EL (cell line): ENCODE measurements at places on chromosomes 1 and 21.
A peak's percentile ranks its signal among the peaks of the same experiment; 100 is the strongest.

DNA sequence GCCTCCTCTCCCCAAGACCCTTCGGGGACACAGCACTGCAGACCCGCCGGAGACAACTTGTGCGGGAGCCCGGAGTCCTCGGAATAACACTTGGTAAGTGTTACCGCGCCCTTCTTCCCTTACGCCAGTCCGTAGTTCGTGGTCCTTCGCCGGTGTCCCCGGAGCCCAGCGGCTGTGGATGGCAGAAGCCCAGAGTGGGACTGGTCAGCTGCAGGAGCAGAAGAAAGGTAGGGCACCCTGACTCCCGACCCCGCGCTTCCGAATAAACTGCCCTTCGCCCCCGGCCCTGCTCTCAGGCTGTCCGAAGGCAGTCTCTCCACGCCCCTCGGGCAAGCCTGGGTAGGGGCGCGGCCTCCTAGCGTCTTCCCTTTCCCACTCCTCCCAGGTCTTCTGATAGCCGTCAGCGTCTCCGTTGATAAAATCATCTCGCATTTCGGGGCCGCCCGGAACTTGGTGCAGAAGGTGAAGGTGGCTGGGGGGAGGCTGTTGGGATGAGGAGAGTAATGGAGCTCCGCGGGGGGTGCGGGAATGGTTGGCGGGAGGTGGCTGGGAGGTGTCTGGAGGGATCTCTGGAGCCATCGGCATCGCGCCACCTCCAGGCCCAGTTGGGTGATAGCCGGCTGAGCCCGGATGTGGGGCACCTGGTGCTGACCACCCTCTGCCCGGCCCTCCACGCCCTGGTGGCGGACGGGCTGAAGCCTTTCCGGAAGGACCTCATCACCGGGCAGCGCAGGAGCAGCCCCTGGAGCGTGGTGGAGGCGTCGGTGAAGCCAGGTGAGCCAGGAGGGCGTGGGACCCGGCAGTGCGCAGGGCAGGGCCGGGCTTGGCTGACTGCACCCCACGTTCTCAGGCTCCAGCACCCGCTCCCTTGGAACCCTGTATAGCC is 4.3 kb downstream of the RUSC1 start:
- DNase-seq, result peak; percentile 66

DNA sequence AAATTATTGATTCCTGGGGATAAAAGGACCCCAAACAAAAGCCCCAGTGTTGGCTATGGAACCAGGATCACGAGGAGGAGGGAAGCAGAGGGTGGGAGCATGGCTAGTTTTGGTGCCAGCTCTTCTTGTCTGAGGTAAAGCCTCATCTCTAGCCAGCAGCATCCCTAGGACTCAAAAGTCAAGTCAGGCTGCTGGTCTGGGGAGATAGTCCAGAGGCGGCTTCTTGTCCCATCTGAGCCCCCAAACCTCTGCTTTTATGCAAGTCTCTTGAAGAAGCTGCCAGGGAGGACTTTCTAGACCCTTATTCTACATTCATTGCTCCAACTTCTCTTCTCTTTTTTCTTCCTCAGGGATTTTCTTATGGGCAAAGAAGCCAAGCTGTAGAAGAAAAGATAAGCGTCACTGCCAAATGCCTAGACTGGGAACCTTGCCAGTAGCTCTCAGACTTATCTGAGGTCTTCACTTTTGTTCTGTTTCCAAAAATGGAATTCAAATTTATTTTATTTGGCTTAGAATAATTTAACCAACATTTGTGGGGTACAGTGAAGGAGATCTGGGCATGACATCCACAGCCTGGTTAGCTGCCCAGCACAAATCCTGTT is 6.9 kb upstream of the ANKRD35 start:
- peak; percentile 34 for DNase-seq

DNA sequence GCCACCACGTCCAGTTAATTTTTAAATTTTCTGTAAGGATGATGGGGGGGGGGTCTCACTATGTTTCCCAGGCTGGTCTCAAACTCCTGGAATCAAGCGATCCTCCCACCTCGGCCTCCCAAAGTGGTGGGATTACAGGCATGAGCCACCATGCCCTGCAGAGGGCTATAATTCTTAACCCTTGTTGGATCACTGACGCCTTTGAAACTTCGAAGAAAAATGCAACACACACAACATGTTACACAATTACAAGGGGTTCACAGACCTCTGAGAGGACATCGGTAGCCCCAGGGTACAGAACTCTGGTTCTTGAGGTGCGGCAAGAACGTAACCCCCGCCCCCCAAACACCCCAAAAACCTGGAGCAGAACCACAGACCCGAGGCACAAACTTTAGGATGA is 8.4 kb upstream of the LUZP1 start:
- no peak for DNase-seq

DNA sequence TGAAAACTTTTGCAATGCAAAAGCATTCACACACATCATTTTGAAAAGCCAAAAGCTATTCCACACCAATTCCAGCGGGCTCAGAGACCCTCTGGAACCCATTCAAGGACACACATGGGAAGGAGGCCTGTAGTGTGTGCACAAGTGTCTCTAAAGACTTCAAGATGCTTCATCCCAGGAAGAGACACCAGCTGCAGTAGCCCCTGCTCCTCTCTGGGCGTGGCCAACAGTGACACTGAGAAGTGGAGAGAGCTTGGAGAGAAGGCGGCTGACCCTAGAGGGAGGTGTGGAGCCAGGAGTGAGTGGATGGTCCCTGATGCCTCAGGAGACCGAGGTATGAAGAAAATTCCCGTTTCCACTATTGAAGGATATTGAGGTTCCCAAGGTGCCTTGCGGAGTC is 14.9 kb upstream of the TNNI1 start:
- DNase-seq, result peak; percentile 55
